ENCODE measurements at places on chromosomes 4 and X.

GRCh38 chr4:127509155-127509554 is 123.6 kb upstream of the INTU start:
- no peak for DNase-seq

GRCh38 chr4:26583538-26583864 is 383 bp upstream of the TBC1D19 start:
- DNase-seq = no peak

- no peak for DNase-seq
Measured at GRCh38 chr4:41124916-41125548, 89.3 kb downstream of the APBB2 start.

DNA sequence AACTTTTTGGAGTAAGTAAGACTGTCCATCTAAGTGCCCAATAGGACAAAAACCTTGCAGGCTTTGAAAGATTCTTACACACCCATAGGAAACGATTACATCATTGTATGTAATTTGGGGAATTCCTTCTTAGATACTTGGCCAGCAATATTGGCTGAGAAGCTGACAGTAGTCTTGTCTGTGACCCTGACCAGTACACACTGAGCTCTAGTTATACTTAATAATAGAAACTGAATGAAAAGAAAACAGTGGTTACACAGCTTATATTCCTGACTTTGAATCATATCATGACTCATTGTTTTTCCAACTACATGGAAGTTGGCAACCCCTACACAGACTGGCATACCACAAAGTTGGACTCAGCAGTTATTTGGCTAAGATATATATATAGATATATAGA is 7.1 kb upstream of the TLR2 start:
- peak; percentile 31 for DNase-seq

GRCh38 chrX:124018023-124018422 is 56.5 kb downstream of the STAG2 start:
- no peak for DNase-seq

GRCh38 chrX:572538-573124 is 58.0 kb upstream of the SHOX start:
- no peak for DNase-seq

GRCh38 chrX:94511564-94511963 is 837.6 kb downstream of the FAM133A start:
- no peak for DNase-seq

DNA sequence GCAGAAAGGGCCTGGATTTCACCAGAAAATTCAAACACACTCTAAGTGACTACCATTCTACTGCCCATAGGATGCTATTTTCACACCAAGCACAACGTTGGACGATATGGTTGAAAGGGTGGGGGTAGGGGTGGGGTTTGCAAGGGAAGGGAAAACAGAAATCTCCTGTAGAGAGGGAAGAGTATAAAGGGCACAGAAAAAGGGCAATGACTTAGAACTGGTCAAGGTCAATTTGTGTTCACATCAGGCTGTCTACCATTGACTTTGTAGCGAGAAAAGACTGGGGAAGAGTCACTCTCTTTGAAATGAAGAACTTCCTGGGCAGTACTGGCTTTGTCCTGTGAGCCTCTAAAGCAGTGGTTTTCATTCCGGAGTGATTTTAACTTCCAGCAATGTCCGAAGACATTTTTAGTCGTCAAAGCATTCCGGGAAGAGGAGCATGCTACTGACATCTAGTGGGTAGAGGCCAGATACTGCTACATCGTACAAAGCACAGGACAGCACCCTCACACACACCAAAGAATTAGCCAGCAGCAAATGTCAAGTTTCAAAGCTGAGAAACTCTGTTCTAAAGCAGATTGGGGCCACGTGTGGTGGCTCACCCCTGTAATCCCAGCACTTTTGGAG is 48.4 kb upstream of the SLC7A3 start:
- DNase-seq = no peak

DNA sequence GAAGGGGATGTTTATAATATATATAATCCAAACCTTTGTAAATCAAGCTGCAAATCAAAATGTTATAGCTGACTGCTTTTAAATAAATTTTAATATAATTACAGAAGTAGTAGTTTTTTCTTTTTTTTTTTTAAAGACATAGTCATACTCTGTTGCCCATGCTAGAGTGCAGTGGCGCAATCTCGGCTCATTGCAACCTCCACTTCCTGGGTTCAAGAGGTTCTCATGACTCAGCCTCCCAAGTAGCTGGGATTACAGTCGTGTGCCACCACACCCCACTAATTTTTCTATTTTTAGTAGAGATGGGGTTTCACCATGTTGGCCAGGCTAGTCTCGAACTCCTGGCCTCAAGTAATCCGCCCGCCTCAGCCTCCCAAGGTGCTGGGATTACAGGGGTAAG is 178.7 kb downstream of the FBXW7 start:
- no peak for DNase-seq

GRCh38 chrX:15215366-15215765 is 54.5 kb downstream of the ASB9 start:
- no peak for DNase-seq
